Activated B cell treated with CpG ODN at 0.5 μM for 24 hours (primary cell): ENCODE measurements at places on chromosomes 5 and 9.

GRCh38 chr9:124054582-124055227 is 43.1 kb downstream of the LHX2 start:
- H3K27ac ChIP-seq, result no peak overlapping the region
- H3K27me3 ChIP-seq, result peaks cover 54% of the 10 kb centered on the region
- H3K4me3 ChIP-seq, result no peak overlapping the region
- H3K36me3 ChIP-seq, result no peaks in the 10 kb centered on the region
- DNase-seq, result no peak

- H3K4me3 ChIP-seq, result no peak overlapping the region
- H3K27ac ChIP-seq, result no peak overlapping the region
- H3K36me3 ChIP-seq, result peaks cover 7% of the 10 kb centered on the region
- peaks cover 13% of the 10 kb centered on the region for H3K4me1 ChIP-seq
These were observed 5.3 kb upstream of the ABL1 start for GRCh38 chr9:130829762-130830161.

DNA sequence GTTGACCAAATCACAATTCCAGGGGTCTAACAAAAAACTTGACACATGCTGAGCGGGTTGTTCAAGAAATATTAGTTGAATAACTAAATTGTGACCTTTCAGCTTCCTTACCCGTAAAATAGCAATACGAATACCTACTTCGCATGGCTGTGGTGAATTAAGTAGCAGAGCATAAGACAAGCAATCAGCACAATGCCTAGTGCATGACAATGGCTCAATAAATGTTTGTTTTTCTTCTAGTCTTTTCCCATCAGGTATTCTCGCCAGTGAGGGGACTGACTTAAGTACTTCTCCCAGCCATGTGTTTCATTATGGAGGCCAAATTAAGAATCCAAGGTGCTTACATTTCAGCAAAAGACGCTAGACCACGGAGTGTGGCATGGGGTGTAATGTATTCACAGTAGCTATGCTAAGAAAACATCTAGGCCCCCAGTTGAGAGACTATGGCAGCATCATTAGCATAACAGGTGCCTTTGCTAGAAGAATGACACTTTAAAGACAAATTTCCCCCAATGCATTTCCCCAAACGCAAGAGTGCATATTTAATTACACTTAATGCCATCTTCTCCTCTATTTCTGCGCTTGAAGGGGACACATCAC is 145.9 kb downstream of the ASTN2 start:
- no peaks in the 10 kb centered on the region for H3K27me3 ChIP-seq
- no peaks in the 10 kb centered on the region for H3K36me3 ChIP-seq
- no peak overlapping the region for H3K27ac ChIP-seq
- no peak overlapping the region for H3K4me3 ChIP-seq
- no peak for DNase-seq
- H3K4me1 ChIP-seq, result no peaks in the 10 kb centered on the region

DNA sequence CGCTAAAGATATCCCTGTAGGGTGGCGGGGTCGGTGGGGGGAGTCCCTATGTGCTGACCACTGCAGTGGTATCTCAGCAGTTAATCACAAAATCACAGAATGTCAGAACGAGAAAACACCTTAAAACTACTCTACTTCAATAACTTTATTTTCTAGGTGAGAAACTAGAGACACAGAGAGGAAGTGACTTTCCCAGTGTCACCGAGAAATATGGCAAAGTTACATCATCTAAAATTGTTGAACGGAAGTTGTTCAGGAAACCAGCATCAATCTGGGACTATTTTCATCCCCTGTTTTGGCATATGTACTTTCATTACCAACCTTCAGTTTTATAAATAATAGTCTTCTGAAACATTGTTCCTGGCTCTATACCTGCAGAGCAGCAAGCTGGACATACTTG is 384.0 kb downstream of the SPOCK1 start:
- H3K4me3 ChIP-seq, result no peak overlapping the region
- no peaks in the 10 kb centered on the region for H3K36me3 ChIP-seq
- no peak for DNase-seq
- H3K4me1 ChIP-seq, result peaks cover 3% of the 10 kb centered on the region
